ENCODE measurements at places on chromosomes 11 and 22. TPM values are rescaled to one million over a fixed set of nuclear protein-coding genes. Genes with fewer than 3 reads are reported as not detected.

DNA sequence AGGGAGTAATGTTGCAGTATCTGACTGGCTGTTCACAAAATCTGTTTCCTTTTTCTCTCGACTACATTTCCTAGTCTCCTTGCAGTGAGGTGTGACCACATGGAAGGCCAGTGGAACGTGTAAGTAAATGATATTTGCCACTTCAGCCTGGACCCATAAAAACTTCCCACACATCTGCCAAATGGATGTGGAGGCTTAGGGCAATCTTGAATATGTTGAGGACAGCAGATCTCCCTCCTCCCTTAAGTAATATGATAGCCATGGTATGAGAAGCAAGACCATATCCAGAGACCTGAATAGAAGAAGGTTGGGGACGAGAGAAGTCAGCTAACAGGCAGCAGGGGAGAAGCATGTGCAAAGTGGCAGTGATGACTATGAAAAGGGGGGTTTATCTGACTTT, 33.0 kb upstream of the C11orf87 start:
- no peak overlapping the region for H3K27ac ChIP-seq
- H3K4me3 ChIP-seq = no peak overlapping the region
- no peaks in the 10 kb centered on the region for H3K27me3 ChIP-seq

DNA sequence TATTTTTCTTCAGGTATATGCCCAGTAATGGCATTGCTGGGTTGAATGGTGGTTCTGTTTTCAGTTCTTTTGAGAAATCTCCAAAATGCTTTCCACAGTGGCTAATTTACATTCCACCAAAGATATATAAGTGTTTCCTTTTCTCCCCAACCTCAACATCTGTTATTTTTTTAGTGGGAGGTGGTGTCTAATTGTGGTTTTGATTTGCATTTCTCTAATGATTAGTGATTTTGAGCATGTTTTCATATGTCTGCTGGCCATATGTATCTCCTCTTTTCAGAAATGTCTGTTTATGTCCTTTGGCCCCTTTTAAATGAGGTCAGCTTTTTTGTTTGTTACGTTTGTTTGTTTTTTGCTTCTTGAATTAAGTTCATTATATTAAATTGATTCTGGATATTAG, 760.2 kb downstream of the KCNA4 start:
- no peak overlapping the region for H3K27ac ChIP-seq
- no peaks in the 10 kb centered on the region for H3K4me1 ChIP-seq
- no peaks in the 10 kb centered on the region for H3K27me3 ChIP-seq
- DNase-seq = no peak
- no peak overlapping the region for H3K4me3 ChIP-seq
- no peaks in the 10 kb centered on the region for H3K36me3 ChIP-seq

DNA sequence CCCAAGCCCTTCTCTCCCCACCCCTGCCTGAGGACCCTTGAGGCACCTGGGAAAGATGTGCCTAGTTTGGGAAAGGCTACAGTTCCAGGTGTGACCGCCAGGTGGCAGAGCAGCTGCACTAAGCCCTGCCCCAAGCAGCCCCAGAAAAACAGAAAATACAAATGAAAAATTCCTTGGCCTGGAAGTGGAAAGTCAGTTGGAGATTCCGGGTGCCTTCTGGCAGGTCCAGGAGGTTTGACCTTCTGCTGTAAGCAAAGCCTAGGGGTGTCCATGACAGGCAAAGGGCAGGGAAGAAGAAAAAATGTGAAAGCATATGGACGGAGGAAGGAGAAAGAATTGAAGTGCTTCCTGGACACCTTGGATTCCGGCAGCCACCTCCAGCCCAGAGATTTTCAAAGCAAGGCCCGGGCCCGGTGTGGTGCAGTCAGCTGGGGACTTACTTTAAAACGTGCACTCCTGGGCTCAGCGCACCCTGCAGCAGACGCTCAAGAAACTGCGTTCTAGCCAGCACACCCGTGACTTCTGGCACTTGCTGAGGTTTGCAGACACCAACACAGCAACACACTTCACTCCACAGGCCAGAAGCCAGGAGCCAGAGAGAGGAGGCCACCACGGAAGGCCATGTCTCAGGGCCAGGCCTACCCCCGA, 37.3 kb upstream of the SLC22A12 start:
- H3K36me3 ChIP-seq = no peaks in the 10 kb centered on the region
- no peaks in the 10 kb centered on the region for H3K27me3 ChIP-seq
- no peaks in the 10 kb centered on the region for H3K4me1 ChIP-seq
- H3K4me3 ChIP-seq = no peak overlapping the region
- H3K27ac ChIP-seq = no peak overlapping the region

DNA sequence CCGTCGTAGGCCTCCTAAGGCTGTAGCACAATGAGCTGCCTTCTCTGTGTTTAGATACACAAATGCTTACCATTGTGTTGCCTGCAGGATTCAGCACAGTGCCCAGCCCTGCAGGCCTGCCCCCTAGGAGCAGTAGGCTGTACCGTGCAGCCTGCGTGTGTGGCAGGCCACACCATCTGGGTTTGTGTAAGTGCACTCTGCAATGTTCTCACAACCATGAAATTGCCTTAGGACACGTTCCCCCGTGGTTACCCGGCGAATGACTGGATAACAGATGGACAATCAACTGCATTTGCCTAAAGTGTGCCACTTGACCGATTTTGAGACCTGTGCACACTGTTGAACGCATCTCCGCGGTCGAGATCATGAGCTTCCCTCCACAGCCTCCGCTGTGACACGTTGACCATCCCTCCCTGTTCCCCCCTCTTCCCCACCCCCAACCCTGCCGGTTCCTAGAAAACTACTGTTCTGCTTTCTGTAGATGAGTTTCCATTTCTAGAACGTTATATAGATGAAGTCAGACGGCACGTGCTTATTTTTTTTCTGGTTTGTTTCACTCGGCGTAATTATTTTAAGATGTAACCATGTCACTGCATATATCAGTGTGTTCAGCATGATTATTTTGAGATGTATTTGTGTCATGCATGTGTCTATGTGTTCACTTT, 22.2 kb upstream of the CTSD start:
- H3K4me3 ChIP-seq = no peak overlapping the region
- H3K4me1 ChIP-seq = no peaks in the 10 kb centered on the region
- no peak for DNase-seq
- no peak overlapping the region for H3K27ac ChIP-seq

GRCh38 chr11:71504531-71504930, 22.5 kb upstream of the KRTAP5-7 start:
- H3K27me3 ChIP-seq = no peaks in the 10 kb centered on the region
- peaks cover 48% of the 10 kb centered on the region for H3K36me3 ChIP-seq
- no peak overlapping the region for H3K27ac ChIP-seq
- H3K4me1 ChIP-seq = no peaks in the 10 kb centered on the region
- no peak overlapping the region for H3K4me3 ChIP-seq

The A4GALT gene
- total RNA-seq = 0.38 TPM

The UCP3 gene
- total RNA-seq = 2.2 TPM

The SMCO4 gene
- 9.4 TPM for total RNA-seq
